Ammon's horn (tissue), 1 donor: ENCODE measurements at places on chromosomes 16 and 17.

DNA sequence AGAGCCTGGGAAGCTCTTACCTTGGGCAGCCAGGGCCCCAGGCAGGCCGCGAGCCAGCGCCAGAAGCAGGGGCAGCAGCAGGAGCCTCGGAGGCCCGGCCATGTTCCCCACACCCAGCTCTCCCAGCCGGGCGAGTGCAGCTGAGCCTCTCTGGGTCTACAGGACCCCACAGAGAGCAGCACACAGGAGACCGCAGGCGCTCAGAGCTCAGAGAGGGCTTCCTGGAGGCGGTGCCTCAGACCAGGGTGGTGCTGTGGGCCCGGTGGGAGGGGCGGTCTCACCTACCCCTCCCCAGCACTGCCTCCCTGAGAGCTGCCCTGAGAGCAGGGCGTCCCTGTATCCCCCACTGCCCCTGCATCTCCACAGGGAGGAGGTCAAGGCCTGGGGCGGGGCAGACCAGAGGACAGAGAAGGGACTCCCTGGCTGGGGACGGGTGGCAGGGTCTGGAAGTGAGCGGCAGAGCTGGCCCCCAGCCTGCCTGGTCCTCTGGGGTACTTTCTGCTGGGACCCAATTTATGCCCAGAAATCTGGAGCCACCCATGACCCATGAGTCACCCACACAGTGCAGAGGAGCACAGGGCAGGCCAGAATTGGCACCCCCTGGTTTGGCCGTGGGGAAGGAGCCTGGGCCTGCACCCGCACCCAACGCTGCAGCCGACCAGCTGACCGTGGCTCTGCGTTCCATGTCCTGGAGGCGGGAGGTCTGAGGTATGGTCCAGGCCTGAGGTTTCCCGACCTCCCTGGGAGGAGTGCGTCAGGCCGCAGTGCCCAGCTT is at the start of gene CD7:
CD7 (minus strand) TSS at position 215 of the 775 bp plus-strand sequence; CDS start at position 102, 113 bp downstream.
- DNase-seq = no peak

- no peak for DNase-seq
These were observed 197.1 kb downstream of the SHISA9 start for GRCh38 chr16:13098536-13098935.

GRCh38 chr17:732902-733720 is 715 bp downstream of the TLCD3A start:
- peak; percentile 28 for DNase-seq

GRCh38 chr17:15436473-15437302 is 30.7 kb downstream of the CDRT4 start:
- peak; percentile 64 for DNase-seq

GRCh38 chr16:25783226-25783625 is 91.5 kb downstream of the HS3ST4 start:
- DNase-seq = no peak

DNA sequence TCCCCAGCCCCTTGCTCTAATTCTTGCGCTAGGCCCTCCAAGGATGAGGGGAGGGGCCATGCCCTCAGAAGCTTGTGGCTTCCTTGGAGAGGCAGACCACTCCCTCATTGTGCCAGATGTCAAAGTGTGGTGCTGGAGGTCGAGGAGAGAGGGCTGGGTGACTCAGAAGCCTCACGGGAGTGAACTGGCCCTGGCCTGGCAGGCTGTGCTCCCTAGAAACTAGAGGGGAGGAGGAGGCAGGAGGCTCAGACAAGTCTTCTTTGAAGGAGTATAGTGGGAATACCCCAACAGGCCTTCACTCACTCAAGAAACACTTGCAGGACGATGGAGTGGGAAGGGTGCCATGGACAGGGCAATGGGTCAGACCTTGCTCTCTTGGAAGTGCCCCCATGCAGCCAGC is 18.5 kb downstream of the ANKRD40 start:
- DNase-seq = no peak

- peak; percentile 64 for DNase-seq
These were observed at the start of gene FLOT2 for GRCh38 chr17:28896884-28897768. Gene FLOT2 (minus strand): TSS chr17:28897733. CDS start chr17:28897574, 159 bp downstream.

DNA sequence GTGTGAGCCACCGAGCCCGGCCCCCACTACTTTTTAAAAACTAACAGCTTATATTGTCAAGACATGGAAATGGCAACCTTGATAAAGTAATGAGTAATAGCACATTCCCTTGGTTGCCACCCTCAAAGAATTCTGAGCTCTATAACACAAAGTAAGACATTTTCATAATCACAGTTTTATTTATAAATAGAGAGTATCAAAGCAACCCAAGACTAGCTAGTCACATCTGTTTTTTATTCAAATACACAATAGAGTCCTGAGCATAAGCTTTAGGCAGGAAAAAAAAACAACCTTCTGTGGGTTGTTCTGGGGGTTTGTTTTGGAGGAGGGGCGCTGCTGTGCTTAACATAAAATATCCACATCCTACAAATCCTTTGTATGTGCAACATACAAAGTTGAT is 68.7 kb downstream of the CEP95 start:
- DNase-seq = no peak

GRCh38 chr17:57988301-57989250 is 522 bp upstream of the VEZF1 start:
- DNase-seq = peak; percentile 79

DNA sequence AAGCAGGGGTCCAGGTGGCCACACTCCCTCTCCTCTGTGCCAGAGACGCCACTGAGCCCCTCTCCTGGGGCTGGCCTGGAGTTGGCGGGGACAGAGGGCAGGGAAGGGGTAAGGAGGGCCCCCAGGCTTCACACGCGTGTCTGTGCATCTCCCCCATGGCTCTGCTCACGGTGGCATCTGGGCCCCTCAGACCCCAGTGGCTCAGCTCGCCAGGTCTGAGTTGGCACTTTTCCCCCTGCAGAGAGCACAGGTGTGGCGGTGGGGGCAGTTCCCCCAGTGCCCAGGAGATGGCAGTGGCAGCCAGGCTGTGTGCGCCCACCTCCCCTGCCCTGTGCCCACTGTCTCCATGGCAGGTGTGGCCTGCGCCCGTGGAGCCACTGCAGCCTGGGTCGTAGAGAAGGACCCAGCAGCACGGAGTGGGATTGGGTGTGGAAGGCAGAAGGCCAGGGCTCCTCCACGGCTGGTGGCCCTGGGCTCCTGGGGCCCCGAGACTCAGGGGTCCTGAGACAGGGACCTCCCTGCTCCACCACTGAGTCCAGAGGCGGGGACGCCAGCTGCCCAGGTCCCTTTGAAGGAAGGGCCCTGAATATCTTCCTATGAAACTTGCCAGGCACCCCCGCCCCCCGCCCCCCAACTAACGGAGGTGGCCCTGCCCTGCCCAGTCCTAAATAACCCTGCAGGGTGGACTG is 4.3 kb upstream of the APRT start:
- DNase-seq = no peak

DNA sequence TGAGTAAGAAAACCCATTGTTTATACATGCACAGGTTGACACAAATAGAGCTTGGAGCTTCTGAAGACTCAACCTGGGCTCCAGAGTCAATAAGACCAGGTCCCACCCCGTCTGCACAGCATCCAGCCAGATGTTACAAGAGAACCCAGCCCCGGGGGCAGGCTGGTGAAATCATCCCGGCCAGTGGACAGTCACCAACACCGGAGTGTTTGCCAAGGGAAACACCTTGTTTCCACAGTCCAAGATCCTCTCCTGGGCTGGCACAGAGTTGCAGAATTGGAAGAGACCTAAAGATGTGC is 90.3 kb downstream of the RAB11FIP4 start:
- DNase-seq = no peak

- peak; percentile 25 for DNase-seq
These were observed 8.5 kb downstream of the CCL18 start for GRCh38 chr17:36072431-36073121.

DNA sequence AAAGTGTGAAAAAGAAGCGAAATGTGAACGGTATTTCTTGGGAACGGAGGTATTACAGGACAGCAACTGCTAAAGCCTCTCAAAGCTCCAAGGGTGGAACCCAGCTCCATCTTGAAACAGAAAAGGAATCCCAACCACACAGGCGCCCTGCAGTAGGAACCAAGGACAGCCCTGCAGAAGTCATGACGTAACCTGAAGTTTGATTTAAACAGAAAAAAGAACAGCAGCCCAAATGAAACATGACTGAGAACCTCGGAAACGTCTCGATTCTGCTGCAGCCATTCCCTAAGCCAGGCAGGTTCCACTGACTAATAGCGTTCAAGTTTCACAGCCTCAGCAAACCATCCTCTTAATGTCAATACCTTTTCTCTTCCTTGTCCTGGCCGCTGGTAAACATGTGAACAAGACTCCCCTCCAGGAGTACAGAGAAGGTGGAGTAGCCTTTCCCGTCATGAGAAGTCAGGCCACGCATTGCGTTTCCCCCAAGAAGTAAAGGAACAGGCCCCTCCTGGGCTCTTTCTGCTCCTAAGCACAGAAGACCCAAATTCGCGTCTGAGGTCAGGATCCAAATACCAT is 20.1 kb downstream of the SIAH1 start:
- no peak for DNase-seq

- DNase-seq = no peak
These were observed 831.0 kb upstream of the EEF2KMT start for GRCh38 chr16:5928476-5929065.

GRCh38 chr16:81808933-81809480 is 29.9 kb downstream of the PLCG2 start:
- DNase-seq = no peak

GRCh38 chr17:77579131-77579530 is 379.4 kb upstream of the TNRC6C start:
- DNase-seq = no peak

GRCh38 chr16:64019339-64019738 is 1102.5 kb downstream of the CDH11 start:
- no peak for DNase-seq

- DNase-seq = peak; percentile 64
These were observed 3.9 kb downstream of the HS3ST3A1 start for GRCh38 chr17:13597723-13598347.

- peak; percentile 53 for DNase-seq
These were observed 78.3 kb downstream of the GAS7 start for GRCh38 chr17:10120109-10120485.

DNA sequence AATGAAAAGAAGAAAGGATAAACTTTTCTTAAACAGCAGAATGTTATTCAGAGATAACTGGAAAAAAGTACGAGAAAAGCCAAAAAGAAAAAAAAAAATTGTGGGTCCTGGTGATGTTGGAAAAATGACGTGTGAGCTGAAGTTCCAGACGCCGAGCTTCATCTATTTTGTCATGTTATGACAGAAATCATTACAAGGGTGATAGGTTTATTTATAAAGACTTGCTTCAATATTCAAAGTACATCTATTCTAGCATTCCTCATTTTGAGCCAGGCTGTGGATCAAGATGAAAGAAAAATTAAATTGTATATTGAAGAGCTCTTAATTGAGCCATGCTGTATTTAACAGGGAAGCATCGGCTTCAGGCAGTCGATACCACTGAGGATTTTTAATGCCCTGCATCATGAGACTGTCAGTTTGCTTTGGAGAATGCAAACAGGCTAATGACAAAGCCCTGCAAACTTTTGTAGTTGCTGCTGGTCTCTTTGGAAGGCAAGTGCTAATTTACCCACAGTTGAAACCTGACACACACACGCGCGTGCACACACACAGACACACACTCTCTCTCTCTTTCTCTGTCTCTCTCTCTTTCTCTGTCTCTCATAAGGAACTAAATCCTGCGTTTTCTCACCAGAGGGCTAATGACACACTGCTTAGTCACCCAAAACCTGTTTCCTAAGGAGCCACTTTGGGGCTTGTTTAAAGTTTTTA is 110.7 kb downstream of the WWOX start:
- no peak for DNase-seq

DNA sequence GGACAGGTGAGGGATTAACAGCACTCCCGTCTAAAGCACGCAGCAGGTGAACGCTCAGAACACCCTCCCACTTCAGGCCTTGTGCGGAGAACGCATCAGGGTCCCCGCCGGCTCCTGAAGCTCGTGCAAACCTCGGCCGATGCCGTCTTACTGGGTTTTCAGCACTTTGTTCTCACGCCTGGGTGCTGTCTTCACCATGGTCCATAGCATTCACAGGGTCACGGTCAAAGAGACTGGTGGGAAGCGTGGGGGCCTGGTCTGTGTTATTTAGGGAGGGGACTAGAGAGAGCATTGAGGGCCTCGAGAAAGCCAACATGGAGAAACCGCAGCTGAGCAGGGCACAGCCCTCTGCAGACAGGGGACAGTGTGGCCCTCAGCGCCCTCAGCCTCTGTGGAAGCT is 26.6 kb downstream of the CIBAR2 start:
- no peak for DNase-seq

DNA sequence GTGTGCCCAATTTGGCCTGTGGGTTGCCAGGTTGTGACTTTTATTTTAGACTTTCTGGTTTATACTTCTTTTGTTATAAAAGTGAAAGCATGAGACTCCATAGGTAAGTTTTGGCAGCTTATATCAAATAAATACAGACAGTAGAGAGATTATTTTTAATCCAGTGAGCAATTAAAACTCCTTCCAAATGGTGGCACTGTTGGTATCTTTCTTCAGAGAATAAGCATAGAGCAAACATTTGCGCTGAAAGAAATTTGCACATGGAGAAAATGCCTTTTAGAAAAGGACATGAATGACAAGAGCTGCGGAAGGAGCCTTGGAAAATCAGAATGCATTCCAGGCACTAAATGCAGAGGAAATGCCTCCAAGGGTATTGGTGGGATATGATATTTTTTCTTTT is 46.1 kb upstream of the DNAJA2 start:
- DNase-seq = peak; percentile 22

GRCh38 chr16:57876210-57876609 is 73.9 kb upstream of the KIFC3 start:
- no peak for DNase-seq

GRCh38 chr17:31275116-31275515 is 21.9 kb downstream of the OMG start:
- DNase-seq = no peak

DNA sequence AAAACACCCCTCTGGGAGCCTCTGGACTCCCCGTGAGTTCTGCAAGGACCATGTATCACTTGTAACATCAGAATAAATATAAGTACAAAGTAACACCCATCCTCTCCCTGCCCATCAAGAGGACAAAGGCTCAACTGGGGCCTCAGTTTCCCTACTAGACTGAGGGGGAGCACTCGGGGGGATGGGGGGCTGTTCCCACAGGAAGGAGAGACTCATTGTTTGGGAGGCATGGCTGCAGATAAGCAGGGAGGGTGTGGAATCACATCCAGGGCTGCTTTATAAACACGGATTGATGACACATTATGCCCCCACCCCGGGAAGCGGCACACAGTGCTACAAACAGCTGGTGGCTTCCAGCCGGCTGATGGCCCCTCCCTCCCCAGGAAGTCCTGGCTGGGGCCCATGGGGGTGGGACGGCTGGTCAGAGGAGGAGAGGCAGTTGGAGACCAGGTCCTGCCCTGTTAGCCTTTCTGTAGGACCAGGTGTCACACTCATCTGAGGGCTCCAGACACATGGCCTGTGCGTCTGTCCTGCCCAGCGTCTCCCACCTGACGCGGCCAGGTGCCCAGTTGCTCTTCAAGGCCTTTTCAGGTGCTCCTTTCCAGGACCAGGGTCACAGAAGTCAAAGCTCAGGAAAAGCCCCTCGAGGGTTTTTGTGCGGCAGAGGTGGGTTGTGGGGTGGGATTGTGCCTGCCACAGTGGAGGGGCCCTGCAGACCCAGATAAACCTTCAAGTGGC is 1.3 kb upstream of the MPG start:
- DNase-seq = no peak
